ENCODE measurements at places on chromosomes 6 and 20.

DNA sequence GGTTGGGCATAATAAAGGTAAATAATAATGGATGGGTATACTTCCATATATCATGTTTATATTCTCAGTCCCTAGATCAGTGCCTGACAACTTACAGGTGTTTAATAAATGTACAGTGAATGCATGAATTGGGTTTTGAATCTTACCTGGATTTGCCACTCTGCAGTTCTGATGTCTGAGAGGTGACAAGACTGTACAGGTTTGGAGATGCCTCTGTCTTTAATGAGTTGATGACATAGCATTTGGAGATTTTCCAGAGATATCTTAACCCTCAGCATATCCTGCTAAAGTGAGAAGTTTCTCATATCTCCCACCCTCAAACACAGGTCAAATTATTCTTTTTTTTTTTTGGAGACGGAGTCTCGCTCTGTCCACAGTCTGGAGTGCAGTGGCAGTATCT is 2.2 kb downstream of the ANKS1A start:
- DNase-seq: no peak

DNA sequence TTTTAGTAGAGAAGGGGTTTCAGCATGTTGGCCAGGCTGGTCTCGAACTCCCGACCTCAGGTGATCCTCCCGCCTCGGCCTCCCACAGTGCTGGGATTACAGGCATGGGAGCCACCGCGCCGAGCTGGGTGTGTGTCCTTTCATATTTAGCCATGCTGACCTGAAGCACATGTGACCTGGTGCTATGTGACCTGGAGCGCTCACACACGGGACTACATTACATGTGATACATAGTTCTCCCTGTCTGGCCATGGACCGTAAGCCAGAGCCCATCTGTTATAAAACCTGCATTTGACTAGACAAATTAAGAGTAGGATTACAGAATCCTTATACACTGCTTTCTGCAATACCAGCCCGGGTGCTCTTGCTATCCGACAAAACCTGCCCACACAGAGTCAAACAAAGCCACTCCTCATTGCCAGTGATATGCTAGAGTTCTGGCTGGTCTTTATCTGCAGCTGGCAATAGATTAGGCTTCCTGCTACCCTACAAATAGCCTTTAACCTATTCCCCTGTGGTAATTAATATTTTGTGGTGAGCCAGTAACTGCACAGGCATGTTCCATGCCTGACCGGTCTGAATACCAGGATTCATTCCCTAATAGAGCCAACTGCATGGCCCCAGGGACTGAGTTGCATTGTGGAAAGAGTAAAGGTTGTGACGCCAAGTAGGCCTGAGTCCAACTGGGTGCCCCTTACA is 26.3 kb upstream of the FAM50B start:
- no peak for DNase-seq

- DNase-seq: peak; percentile 67
Measured at GRCh38 chr20:48002517-48002970, 217.3 kb upstream of the SULF2 start.

- no peak for DNase-seq
Measured at GRCh38 chr6:169587975-169588374, 113.9 kb downstream of the WDR27 start.

DNA sequence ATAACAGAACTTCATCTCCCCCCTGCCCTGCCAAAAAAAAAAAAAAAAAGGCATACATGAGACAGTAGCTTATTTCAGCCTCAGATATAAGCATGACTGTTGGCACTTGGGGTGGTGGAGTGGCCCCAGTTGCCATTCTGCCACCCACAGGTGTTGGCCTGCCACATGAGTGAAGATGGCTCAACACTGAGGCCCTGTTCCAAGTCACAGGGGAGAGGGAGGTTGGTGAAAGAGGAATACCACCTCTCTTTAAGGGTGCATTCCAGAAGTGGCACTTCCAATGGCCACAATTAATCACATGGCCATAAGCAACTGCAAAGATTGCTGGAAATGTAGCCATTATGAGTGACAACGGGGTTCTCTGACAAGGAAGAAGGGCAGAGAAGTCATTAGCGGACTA is 61.9 kb upstream of the JARID2 start:
- DNase-seq: no peak

GRCh38 chr6:85479208-85479607 is 29.3 kb downstream of the NT5E start:
- no peak for DNase-seq

DNA sequence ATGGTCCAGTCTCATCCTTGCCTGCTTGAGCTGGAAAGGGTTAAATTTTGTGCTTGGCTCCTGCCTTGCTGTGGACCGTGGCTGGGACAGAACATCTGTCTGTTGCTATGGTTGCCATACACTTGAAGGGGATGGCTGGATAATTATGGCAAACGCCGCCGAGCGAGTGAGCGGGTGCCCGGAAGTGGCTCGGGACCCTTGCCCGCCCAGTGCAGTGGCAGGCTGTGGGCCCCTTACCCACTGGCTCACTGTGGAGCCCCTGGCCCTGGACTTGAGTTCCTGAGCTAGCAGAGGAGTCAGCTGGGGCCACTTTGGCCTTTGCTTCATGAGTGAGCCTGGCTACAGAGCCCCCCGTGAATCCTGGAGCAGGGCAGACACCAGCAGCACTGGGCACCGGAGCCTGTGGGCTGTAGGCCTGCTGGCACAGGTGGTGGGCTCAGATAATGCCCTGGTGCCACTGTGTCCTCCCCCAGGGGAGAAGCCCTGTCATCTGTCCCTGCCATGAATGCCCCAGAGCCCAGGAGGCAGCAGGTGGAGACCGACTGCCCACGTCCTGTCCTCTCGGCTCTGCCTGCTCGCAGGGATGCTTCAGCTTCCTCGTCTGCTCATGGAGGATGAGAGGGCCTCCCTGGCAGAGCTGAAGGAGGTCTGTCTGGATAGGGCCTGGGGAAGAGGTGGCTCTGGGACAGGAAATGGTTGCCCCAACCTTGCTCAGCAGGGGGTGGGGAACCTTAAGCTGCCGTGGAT is 25.5 kb upstream of the NOL4L start:
- no peak for DNase-seq

- no peak for DNase-seq
Measured at GRCh38 chr6:112464901-112465665, 118.0 kb downstream of the RFPL4B start.

DNA sequence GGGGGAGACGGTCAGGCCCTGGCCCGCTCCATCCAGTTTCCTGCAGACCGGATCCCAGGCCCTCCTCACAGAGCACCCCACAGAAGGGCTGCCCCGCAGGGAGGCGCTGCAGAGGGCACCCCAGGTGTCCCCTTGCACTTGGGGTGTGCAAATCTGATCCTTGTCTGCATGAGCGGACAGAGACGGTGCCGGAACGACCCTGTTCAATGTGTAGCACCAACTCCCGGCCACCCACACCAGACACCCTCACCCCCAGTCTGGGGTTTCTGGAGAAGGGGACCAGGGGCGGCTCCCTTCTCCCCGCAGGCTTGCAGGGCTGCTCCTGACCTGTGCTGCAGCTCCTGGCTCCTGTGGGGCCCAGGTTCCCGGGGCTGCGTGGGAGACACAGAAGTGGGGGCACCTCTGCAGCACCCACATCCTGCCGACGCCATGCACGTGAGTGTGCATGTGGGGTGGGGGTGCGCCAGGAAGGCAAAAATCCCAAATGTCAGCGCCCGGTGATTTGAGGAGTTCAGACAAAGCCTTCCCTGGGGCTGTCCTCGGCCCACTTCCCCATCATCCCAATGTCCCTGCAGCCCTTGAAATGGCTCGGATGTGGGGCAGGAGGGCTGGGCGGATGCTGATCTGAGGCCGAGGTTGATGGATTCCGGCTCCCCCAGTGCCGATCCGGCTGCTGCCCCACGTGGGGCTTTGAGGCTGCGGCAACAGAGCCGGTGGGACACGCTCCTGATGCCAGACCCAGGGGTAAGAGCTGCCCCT is 85.3 kb upstream of the BHLHE23 start:
- no peak for DNase-seq

GRCh38 chr6:39830444-39830843 is 38.3 kb downstream of the DAAM2 start:
- no peak for DNase-seq

DNA sequence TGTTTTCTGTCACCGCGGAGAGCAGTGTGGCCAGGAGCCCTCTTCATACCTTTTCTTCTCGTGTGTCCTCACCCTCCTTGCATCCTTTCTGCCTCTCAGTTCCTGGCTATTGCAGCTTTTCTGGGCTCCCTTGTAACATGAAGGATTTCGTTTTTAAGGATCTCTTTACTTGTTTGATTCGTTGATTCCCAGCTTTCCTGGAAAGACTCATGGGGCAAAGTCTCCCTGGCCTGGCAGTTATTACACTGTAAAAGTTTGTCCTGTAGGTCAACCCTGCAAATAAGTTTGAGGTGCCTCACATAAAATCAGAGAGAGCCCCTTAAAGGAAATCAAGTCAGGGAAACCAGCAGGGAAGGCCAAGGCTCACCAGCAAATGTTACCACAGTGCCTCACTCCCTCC is 70.1 kb downstream of the ISM1 start:
- DNase-seq: no peak

DNA sequence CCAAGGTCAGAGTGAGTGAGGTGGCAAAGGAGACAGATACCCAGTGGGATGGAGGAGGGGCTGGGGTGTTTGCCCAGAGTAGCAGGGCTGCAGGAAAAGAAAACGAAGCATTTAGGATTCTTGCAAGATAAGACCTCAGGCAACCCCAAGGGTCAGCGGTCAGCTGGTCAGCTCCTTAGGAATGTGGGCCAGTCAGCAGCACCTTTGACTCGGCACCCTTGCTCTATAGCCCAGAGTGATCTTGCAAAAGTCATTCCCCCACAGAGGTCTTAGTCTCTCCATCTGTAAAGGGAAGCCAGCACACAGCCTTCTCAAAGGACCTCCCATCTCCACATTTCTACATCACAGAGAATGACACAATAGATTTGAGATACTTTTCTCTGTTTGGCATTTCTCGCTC is 56.7 kb downstream of the VEGFA start:
- no peak for DNase-seq

DNA sequence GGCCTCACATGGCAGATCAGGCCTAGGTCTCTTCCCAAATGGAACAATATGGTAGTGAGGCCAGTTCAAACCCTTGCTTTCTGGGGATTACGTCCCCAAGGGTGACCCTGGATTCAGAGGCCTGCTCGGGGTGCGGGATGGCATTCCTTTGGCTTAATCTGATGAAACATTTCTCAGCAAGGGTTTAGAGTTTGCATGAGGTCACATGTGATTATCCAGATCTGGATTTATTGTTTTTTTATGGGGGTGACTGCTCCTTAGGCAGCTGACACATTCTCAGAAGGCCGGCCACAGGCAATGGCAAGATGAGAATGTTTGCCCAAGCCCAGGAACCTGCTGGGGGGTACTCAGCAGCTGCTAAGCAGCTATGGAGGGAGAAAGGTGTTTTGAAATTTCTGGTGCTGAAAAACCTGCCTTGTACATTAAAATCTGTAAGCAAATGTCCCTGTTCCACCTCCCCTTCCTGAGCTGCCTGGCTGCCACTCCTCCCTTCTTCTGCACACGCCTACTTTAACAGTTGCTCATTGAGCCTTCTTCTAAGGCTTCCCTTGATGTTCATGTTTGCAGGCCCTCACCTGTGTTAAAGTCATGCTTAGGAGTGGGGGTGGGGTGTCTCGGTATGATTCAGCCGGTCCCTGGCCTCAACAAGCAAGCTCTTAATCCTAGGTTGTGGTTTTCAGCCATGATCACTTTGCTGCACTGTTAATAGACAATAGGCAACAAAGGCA is 37.9 kb upstream of the FUCA2 start:
- DNase-seq: no peak

DNA sequence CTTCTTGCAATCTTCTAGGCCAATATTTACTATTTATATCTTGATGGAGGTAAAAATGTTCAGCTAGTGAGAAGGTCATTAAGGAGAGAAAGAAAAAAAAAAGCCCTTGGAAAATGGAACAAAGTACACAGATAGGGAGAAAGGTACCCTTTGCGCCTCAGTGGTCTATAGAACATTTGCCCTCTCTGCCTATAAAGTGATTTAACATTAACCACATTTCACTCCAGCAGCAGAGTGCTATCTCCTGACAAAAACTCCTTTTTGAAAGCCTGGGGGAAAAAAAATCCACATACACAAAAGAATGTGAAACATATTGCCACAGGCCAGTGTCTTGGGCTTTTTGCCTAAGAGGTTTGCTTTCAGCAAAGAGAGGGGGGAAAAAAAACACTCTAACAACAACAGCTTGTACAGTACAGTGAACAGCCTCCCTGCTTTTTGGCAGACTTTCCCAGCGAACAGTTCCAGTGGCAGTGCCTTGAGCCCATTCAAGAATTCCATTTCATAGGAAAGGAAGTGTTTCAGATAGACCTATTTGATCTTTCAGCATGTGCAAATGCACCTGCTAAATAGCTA is 695 bp downstream of the ARHGAP18 start:
- DNase-seq: no peak

DNA sequence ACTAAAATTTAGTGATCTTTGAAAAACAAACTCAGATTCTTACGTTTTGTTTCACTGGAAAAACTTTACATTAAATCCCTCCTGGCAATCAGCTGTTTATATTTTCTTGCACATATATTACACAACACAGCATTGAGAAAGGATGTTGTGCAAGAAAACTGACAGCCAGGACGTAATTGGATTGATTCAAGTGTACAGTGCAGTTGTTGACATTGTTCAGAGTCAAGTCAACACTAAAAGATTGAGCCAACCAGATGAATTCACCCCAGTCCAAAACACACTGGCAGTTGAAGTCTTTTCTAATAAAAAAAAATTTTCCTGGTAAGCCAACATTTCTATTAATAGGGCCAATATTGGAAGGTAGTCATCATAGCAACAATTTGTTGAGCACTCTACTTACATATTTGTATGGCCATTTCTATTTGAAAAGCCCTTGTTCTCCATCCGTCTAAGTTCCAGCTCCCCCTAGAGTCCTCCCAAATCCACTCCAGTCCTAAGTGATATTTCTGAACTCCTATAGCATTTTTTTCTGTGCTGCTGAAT is 20.9 kb upstream of the VNN1 start:
- DNase-seq: no peak

DNA sequence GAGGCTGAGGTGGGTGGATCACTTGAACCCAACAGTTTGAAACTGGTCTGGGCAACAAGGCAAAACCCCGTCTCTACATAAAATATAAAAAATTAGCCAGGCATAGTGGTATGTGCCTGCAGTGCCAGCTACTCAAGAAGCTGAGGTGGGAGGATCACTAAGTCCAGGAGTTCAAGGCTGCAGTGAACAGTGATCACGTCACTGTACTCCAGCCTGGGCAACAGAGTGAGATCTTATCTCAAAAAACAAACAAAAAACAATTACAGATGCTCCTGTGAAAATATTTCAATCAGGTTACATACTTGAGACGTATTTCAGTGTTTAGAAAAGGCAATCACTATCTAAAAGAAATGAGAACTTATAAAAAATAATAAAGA is 33.8 kb downstream of the RANBP9 start:
- no peak for DNase-seq

DNA sequence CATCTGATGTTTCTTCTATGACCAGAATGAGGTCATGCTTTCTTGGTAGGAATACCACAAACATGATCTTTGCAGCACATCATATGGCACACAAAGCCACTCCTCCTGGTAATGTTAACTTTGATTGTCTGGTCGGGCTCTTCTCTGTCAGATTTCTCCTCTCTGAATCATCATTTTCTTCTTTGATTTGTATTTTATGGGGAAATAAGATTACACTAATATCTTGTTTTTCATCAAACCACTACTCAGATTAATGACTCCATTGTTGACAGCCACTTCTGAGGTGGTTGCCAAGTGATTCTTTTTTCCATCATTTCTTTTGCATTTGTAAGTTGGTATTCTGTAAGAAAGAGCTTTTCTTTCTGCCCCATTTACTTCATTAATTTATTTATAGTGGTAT is 29.5 kb downstream of the TRMT11 start:
- DNase-seq: no peak

GRCh38 chr20:37888641-37889040 is 14.3 kb upstream of the VSTM2L start:
- DNase-seq: no peak
